ENCODE measurements at places on chromosomes 2 and 18.

DNA sequence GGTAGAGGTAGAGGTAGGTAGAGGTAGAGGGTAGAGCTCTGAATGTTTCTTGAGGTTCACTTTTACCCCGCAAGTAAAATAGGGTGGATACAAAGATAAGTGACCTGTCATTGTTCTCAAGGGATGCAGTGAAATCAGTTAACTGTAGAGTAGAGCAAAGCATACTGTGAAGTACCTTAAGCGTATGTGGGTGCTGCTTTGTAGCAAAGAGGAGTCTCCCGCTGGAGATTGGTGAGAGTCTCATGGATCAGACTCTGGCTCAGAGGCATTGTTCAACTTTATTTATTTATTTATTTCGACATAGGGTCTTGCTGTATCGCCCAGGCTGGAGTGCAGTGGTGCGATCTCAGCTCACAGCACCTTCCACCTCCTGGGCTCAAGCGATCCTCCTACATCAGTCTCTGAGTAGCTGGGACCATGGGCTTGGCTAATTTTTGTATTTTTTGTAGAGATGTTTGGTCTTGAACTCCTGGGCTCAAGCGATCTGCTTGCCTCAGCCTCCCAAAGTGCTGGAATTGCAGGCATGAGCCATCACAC lies 38.7 kb downstream of the MTA3 start:
- no peak for DNase-seq

- no peak for DNase-seq
Observed at GRCh38 chr2:49979421-49979820, 825.1 kb upstream of the FSHR start.

GRCh38 chr2:222672068-222672401 lies 577 bp downstream of the MOGAT1 start:
- no peak for DNase-seq

- peak; percentile 85 for DNase-seq
Observed at GRCh38 chr2:240960309-240960970, 38.0 kb upstream of the SNED1 start.

- DNase-seq, result peak; percentile 35
Observed at GRCh38 chr2:55137024-55137958, 87.0 kb upstream of the RTN4 start.

DNA sequence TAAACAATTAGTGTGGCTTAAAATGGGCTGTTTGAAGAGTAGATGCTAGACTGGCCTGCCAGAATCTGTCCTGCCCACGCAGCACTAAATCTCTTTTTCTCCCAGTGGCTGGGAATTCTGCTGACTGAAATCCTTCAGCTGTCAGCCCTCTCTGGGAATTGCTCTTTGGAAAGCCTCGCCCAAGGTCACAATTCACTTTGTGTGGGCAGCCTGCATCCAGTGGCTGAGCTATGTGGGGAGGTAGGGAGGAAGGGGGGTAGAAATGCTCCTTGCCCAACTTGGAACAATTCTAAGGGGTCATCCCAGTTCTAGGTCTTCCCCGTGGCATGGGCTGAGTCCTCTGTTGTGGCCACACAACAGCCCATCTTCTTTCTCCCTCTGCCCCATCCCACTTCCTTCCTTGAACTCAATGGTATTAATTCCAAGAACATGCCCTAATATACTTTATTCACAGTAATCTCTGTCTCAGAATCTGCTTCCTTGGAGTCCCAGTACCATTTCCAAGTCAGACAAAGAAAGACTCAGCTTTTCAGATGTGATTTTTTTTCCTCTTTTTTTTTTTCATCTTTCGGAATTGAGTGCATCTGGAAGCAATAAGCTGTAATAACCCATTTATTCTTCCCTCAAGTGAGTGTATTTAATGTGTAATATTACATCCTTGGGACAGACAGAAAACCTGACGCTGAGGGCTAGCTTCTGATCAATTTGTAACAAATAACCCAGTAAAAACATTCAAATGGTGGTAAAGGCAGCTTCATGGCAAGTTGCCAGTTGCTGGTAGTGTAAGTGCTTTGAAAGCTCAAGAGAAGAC lies 189.4 kb downstream of the GPD2 start:
- DNase-seq, result no peak

GRCh38 chr2:230268606-230269243 lies 43.2 kb downstream of the SP140 start:
- DNase-seq, result no peak

- DNase-seq, result no peak
Observed at GRCh38 chr2:204727368-204727767, 182.1 kb downstream of the PARD3B start.

DNA sequence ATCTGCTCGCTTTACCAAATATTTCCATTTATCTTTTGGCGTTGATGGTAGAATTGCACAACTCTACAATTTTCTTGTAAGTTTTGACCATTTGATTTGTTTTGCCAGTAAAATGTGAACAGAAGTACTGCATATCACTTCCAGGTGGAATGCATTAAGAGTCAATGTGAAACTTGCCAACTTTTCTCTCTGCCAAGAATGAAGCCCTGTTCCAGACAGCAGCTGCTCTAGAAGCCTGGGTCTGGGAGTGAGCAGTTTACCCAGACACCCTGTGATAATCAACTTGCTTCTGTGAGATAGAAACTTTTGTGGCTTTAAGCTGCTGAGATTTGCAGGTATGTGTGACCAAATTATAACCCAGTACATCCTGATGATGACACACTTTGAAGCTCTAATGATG lies 115.9 kb upstream of the SYT4 start:
- DNase-seq, result no peak

GRCh38 chr2:23824777-23825212 lies 102.1 kb downstream of the ATAD2B start:
- DNase-seq, result no peak

- DNase-seq, result no peak
Observed at GRCh38 chr2:42223067-42223854, 54.1 kb downstream of the EML4 start.

DNA sequence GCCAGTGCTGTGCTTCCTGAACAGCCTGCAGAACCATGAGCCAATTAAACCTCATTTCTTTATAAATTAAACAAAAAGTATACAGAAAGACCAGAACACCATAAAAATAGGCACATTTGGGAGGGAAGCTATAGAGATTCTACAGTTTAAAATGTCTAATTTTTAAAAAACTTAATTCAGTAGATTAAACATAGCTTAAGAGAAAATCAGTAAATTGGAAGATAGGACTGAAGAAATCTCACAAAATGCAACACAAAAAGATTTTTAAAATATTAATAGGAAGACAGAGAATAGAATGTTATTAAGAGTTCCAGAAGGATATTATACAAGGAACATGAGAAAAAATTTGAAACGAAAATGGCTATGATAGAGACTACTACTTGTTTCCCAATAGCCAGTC lies 90.5 kb upstream of the SPTBN1 start:
- no peak for DNase-seq

GRCh38 chr18:7657937-7658336 lies 90.8 kb downstream of the PTPRM start:
- DNase-seq, result no peak

DNA sequence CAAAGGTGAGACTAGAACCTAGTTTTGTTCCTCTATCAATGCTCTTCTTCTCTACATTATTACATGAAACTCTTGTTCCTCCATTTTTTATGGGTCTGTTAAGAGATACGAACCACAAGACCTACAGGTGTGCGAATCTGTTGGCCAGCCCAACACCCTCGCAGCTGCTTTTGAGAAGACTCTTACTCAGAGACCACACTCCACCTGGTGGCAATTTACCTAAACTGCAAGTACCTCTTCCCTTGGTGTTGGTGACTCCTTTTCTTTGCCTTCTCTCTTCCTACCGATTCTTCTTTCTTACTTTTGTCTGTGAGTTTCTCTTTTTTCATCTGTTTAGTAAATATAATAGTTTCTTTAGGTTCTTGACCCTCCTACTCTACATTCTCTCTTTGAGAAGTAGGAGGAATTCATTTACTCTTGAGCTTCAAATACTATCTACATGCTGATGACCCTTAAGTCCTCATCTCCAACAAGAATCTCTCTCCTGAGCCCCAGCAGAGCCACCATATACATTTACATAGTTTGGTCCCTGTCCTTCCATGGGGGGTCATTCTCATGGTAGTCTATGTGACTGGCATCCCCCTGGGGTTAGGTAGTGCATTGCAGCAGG lies 81.8 kb upstream of the GAREM1 start:
- DNase-seq, result no peak

DNA sequence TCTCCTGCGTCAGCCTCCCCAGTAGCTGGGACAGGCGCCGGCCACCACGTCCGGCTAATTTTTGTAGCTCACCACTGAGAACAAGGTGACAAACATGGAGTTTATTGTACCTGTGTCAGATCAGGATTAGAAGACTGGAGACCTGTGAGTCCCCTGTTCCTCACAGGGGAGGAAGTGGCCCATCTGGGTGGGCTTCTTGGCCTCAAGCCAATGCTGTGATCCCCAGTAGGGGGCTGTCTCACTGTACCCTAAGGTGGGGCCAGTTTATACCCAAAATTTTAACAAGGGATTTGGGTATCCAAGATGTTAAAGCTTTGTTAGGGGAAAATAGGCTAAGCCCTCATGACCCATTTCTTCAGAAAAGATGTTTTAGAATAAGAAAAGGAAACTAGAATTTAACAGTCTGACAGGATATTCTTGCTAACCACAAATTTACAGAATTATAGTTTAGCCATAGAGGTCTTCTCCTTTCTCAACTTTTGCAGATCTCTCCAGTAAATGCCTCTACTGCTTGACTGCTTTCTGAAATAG lies 16.3 kb downstream of the PCBP1 start:
- no peak for DNase-seq

- DNase-seq, result no peak
Observed at GRCh38 chr18:75360941-75361340, 66.6 kb downstream of the SMIM21 start.

GRCh38 chr2:10835052-10835970 lies 22.7 kb upstream of the PDIA6 start:
- peak; percentile 80 for DNase-seq

Data from kidney (tissue), 22 donors.